ENCODE measurements at places on chromosomes 16 and 17.

DNA sequence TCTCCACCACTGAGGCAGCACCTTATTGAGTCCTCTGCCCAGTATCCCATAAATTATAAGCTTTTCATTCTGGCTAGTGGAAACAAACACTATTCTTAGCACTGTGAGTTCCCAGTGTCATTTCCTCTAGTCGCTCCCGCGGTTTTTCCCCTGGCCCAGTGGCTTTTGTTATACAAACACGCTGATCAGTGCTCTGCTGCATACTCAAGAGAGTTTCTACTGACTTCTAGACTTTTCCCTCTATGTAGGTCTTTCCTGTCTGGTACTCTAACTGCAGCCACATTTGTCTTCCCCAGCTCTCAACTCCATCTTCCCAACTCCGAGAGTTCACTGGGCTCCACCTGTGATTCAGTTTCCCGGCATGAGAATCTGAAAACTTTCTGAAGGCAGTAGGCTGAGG lies 556.6 kb upstream of the SALL1 start:
- DNase-seq, result no peak

DNA sequence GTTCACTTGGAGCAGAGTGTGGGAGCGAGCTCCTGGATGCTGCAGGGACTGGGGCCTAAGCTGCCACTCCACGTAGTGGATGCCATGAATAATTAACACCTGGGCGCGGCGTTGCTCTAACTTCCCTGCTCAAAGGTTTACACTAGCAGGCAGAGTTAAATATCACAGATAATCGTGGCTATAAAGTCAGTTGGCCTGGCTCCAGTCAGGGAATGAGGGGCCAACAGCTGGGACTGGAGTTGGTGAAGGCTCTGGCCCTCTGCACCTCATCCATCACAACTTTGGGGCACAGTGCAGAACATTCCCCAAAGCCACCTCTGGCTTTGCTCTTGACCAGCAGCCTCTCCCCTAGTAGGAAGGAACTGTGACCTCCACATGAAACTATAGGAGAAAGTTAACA lies 10.9 kb downstream of the HOXB4 start:
- DNase-seq, result no peak

DNA sequence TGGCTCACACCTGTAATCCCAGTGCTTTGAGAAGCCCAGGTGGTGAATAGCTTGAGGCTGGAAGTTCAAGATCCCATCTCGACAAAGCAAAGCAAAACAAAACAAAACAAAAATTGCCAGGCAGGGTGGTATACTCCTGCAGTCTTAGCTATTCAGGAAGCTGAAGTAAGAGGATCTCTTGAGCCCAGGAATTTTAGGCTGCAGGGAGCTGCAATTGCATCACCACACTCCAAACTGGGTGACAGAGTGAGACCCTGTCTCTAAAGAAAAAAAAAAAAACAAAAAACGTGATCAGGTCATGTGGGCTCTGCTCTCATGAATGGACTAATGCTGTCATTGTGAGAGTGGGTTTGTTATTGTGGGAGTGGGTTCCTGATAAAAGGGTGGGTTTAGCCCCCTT lies 409.1 kb downstream of the NPIPA7 start:
- no peak for DNase-seq

GRCh38 chr16:19463468-19464315 lies 46.0 kb downstream of the TMC5 start:
- no peak for DNase-seq

GRCh38 chr17:29369831-29370735 lies 20.1 kb upstream of the TAOK1 start:
- peak; percentile 71 for DNase-seq

GRCh38 chr16:23527961-23528643 lies 17.8 kb upstream of the GGA2 start:
- DNase-seq, result no peak

DNA sequence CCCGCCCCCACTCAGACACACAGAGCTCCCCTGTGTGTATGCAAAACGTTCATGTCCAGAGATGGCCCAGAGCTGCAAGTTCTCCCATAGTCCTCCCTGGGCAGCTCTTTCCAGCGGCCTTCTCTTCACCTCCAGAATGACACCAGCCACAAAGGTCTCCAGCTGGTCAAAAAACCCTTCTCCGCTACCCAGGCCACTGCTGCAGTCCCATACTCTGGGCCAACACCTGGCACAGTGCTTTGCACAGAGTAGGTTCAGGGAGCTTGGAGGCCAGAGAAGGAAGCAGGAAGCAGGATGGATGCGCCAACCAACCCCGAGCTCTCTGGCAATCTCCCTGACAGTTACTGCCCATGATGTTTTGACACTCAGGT lies 1.1 kb upstream of the STAT5B start:
- DNase-seq, result no peak

DNA sequence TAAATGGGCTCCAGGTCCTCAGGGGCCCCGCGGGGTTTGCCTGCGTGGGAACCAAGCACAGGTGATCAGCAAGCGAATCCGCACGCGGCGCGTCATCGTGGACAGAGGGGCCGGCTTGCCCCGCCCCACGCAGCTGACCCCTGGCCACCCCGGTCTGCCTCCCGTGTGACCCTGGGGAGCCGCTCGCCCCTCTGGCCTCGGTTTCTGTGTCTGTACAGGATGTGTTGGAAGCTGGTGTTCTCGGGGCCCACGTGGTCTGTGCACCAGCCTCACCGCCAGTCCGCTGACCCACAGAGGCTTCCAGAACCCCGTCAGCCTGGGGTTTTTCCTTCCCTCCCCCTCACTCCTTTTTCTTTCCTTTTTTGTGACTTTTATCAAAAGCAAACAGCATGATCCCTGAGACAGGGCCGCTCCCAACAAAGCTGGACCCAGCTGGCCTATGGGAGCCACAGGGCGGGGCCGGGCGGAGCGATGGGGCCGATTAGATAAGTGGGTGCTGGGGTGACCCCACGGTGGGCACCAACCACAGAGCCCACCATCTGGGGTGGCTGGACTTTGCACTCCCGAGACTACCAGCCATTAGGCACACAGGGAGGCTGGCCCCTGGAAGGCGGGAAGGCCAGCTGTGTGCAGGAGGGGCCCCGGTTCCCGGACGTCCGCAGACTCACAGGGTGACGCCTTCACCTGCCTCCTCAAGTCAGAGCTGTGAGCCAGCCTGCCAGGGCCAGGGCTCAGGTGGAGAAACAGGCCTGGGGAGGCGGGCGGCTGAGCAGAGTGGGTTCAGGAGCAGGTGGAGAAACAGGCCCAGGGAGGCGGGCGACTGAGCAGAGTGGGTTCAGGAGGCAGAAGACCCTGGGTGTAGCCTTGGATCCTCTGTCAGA lies 56.0 kb downstream of the ZFPM1 start:
- no peak for DNase-seq

GRCh38 chr16:73145166-73145880 lies 97.4 kb upstream of the ZFHX3 start:
- no peak for DNase-seq

DNA sequence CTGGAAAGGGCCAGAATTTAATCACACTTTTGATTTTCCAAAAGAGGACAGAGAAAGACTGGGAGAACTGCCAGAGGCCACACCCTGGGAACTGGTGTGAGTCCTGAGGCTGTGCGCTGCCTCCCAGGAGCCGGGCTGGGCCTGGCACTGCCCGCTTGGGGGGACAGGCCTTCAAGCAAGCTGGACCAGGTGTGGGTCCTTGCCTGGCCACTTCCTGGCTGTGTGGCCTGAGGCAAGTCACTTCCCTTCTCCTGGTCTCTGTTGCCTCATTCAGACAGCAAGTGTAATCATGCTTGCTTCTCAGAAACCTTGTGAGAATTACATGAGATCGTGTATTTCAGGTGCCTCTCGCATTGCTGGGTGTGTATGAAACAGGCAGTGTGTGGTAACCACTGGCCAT lies 143.0 kb downstream of the SNX29 start:
- DNase-seq, result peak; percentile 48

DNA sequence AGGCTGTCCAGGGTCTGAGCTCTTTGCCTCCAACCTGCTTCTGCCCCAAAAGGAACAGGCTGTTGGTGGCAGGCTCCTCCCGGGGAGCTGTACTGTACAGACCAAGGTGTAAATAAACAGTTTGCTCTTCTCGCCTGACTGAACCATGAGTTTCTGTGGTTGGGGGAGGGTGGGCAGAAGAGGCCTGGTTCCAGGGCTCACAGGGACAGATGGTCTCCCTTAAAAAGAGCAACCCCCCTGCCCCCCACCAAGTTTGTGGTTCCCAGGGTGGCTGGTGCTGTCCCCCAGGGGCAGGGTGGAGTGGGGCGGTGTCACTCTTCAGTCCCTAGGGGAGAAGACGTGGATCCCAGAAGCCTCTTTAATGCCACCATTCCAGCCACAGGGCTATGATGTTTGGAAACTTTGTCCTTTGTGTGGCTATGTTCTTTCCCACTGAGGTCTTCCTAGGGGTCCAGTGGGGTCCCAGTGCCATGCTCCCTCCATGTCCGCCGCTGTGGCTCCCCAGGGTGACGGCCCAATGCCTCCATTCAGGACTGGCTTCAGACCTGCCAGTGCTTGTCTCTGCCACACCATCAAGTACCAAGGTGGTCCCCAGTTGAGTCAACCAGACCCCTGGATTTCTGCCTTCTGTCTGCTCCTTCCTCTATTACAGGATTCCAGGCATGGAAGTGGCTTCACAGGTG lies 146.7 kb downstream of the RAB11FIP4 start:
- no peak for DNase-seq

DNA sequence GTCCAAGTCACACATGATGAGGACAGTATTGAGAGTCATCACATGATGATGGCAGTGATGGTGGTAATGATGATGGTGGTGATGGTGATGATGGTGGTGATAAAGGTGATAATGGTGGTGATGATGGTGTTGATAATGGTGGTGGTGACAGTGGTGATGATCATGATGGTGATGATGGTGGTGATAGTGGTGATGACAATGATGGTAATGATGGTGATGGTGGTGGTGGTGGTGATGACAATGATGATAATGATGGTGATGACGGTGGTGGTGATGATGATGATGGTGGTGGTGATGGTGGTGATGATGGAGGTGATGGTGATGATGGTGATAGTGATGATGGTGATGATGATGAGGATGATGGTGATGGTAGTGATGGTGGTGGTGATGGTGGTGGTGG lies 190.2 kb upstream of the ZNF469 start:
- DNase-seq, result no peak

GRCh38 chr17:75289832-75290337 lies 652 bp upstream of the SLC25A19 start:
- DNase-seq, result peak; percentile 57

- no peak for DNase-seq
Measured at GRCh38 chr17:44903012-44903685, 3.9 kb upstream of the EFTUD2 start.

- DNase-seq, result no peak
Measured at GRCh38 chr17:4161192-4161966, 18.4 kb downstream of the CYB5D2 start.
